ENCODE measurements at places on chromosomes 12 and 14. TPM values are rescaled to one million over a fixed set of nuclear protein-coding genes. Genes with fewer than 3 reads are reported as not detected.
A peak's percentile ranks its signal among the peaks of the same experiment; 100 is the strongest.

The PRR13 gene
- 92.0 TPM for total RNA-seq

The RNASE7 gene
- total RNA-seq: 2.7 TPM

The TSHR gene
- total RNA-seq: not detected

DNA sequence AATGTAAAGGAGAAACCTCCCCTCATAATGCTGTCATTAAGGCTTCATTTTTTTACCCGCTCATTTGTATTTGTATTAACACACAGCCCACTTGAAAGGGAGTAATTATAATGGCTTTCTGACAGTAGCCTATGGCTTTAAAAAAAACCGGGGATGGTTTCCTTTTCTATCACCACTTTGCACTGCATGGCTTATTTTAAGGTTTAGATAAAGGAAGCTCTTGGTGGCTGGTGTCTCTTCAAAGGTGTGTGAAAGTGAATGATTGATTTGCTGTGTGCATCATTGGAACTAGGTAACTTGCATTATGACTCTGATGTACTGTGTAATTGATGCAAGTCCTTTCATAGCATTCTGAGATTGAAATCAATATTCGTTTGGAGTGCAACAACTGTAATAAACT is 80.7 kb downstream of the NPAS3 start:
- ATAC-seq: no peak

DNA sequence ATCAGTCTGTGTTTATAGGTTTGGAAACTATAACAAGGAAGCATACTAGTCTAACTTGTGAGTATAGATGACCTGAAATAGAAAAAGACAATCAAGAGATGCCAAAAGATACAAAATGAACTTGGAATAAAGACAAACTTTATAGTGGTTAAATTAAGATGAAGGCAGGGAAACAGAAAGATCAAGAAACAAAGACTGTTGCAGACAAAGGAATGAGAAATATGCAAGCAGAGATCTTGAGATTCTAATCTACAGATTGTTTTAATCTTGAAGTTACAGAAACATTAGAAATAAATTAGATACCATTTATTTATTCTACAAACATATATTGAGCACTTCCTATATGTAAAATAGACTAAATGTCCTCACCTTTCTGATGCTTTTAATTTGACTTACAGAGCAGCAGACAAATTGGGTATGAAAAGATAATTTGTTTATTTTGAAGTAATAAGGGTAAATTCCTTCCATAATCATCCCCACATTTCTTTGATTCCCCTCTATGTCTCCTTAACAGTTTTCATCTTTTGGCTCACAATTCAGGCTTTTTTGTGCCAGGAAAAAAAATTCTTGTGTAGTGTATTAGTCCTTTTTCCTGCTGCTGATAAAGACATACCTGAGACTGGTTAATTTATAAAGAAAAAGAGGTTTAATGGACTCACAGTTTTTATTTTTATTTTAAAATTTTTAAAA is 134.4 kb downstream of the KITLG start:
- ATAC-seq: no peak

GRCh38 chr12:88546853-88547252 is 33.4 kb downstream of the KITLG start:
- ATAC-seq: no peak

DNA sequence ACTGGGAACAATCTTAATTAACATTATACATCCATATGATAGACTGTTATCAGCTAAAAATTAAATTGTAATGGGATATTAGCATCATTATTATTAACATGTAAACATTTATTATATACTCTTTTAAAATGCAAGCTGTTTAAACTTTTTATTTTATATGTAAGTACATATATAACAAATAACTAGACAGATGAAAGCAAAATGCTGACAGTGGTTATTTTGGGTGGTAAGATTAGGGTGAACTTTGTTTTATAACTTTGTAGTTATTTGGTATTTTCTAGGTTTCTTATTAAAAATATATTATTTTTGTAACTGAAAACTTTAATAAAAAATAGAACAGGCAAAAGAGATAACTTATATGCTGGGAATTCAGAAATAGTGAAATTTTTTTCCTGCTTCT is 62.6 kb upstream of the KIF21A start:
- no peak for ATAC-seq

- no peak for ATAC-seq
Measured at GRCh38 chr12:80316222-80316621, 127.8 kb upstream of the PTPRQ start.

DNA sequence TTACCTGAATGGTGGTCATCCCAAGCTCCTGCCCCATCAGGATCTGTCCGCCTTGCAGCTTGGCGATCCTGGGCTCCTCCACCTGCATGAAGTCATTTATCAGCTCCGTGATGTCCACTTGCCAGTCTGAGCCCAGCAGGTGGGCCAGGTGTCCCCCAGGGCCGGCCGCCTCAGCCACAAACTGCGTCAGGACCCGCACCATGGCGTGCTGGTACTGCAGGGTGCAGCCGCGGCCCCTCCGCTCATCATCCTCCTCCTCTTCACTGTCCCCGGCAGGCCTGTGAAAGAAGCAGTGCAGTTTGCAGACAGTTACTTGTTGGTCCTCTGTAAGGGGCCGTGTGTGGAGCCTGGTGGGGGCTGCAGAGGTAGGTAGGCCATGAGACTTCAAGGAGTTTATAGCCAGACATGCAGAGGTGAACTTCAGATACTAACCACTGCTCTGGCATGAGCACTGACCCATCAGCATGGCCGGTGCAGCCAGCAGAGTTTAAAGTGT is 228.5 kb downstream of the GLT1D1 start:
- ATAC-seq: no peak

DNA sequence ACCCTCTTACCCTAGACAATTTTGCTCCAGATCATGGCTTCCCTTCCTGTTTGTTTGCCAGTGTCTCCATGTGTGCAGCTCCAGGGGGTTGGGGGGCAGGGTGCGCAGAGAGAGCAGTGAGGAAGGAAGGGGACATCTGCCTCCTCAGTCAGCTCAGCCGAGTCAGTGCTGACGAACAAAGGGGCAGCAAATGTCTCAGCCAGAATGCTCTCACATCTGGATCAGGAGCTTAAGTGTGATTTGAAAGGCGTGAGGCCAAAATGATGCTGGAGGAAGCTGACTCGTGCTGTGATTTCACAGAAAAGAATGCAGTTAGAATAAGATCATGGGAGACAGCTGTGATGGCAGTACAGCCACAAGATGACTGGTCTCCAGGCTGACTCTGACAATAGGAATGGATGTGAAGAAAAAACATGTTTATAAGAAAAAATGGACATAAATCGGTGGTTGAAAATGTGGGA is 27.1 kb upstream of the CDK17 start:
- peak; percentile 85 for ATAC-seq

- no peak for ATAC-seq
Measured at GRCh38 chr12:96912261-96912660, 5.2 kb downstream of the NEDD1 start.

GRCh38 chr12:29730481-29730880 is 53.3 kb downstream of the TMTC1 start:
- ATAC-seq: no peak

- no peak for ATAC-seq
Measured at GRCh38 chr14:68372368-68372767, 420.5 kb downstream of the ZFP36L1 start.

Data from esophagus mucosa (tissue), 1 donor.